Large intestine (tissue), 12 donors: ENCODE measurements at places on chromosomes 1 and 21. TPM values are rescaled to one million over a fixed set of nuclear protein-coding genes. Genes with fewer than 3 reads are reported as not detected.

C4BPA gene
- polyA plus RNA-seq = 0.04 TPM

PIK3R3 gene
- polyA plus RNA-seq = 7.4 TPM

DNA sequence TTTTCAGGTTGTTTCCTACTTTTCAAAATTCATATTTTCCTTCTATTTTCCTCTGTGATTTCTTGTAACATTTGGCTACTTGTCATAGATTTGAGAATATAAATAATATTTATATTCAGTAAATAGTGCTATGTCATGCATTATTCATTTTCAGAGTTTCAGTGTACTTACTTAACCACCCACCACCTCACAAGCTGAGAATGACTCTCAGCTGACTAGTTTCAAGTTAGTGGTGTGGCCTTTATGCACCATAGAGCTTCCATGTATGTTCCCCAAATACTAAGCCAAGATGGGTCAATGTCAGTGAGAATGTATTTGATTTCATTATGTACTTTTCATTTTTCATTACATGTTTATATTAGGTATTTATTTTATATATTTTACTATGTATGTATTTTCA is 56.9 kb upstream of the RGS1 start:
- no peak overlapping the region for H3K4me3 ChIP-seq
- H3K27me3 ChIP-seq = no peaks in the 10 kb centered on the region
- DNase-seq = no peak
- no peak overlapping the region for H3K27ac ChIP-seq

DNA sequence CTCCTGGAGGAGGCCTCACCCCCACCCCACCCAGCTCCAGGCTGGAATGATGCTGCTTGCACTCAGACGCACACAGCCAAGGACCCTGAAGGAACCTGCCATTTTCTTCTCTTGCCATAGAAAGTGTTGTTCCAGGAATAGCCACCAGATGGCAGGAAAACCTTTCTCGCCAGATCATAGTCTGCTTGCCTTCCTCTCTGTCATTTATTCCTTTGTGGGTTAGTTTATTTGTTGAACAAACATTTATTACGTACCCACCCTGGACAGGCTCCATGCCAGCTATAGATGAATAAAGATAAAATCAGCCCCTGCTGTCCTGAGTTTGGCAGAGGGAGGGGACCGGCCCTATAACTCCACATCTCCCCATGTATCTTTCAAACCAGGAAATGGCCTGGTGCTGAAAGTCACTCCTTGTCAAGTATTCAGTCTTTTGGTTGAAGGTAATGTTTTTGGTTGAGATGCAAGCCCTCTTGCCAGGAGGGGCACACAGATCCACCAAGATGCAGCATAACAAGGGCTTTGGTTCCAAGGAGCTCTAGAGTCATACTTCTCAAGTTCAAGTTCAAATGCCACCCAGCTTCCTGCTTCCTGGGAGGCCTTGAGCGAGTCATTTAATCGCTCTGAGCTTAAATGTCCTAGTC is 7.0 kb upstream of the KCNC4 start:
- DNase-seq = peak; percentile 55
- no peaks in the 10 kb centered on the region for H3K4me1 ChIP-seq
- no peaks in the 10 kb centered on the region for H3K36me3 ChIP-seq
- no peak overlapping the region for H3K27ac ChIP-seq
- no peak overlapping the region for H3K4me3 ChIP-seq

DNA sequence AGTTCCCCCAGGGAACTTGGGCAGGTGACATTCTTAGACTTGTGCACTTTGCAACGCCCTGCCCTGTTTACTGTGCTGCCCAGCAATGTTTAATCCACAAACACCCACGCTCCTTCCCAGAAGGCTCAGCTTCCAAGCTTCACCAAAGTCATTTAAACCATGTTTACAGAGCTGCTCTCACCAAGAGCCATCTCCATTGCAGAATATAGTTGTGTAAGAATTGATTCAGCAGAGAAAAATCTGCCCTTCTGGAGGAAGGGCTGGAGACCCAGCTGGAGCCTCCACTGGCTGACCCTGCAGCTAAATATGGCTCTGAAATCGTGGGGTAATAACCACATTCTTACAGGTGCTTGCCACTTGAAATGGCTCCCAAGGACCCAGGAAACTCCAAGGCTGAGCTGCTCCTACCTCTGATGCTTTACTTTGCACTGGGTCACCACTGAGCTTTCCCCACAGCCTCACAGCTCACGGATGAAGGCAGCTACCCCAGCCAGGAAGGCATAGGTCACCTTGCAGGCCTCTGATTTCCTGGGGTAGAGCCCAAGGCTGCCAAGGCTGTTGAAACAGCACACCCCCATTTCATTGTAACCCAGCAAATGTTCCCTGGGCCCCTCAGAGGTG is 8.7 kb downstream of the CAPN2 start:
- peak; percentile 63 for DNase-seq
- peaks cover 39% of the 10 kb centered on the region for H3K4me1 ChIP-seq
- H3K4me3 ChIP-seq = no peak overlapping the region
- H3K27ac ChIP-seq = peak overlapping the region; percentile 77
- peaks cover 43% of the 10 kb centered on the region for H3K36me3 ChIP-seq

GRCh38 chr1:81387446-81387845 is 413.3 kb upstream of the ADGRL2 start:
- H3K27ac ChIP-seq = peak overlapping the region; percentile 66
- DNase-seq = peak; percentile 19
- H3K4me3 ChIP-seq = no peak overlapping the region

DNA sequence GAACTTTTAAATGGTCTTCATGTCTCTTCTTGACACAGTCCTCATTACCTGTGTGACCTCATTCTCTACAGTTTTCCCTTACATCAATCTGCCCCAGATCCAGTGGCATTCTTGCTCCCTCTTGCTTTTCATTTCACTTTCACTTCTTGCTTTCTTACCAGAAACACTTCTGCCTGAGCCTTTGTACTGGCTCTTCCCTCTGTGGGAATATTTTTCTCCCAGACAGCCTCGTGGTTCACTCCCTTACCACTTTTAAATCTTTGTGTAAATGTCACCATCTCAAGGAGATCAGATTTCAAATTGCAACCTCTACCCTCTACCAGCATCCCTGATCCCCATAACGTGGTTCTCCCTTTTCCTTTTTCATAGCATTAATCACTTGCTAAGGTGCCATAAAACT is 73.2 kb downstream of the DISC1 start:
- H3K4me1 ChIP-seq = peaks cover 2% of the 10 kb centered on the region
- H3K27ac ChIP-seq = no peak overlapping the region
- H3K27me3 ChIP-seq = no peaks in the 10 kb centered on the region
- H3K4me3 ChIP-seq = no peak overlapping the region
- H3K36me3 ChIP-seq = peaks cover 4% of the 10 kb centered on the region

GABRD gene
- 0.54 TPM for polyA plus RNA-seq

TMEM200B gene
- polyA plus RNA-seq = 5.9 TPM

GRCh38 chr21:35088319-35088771 is 39.2 kb upstream of the RUNX1 start:
- no peaks in the 10 kb centered on the region for H3K27me3 ChIP-seq
- H3K4me1 ChIP-seq = no peaks in the 10 kb centered on the region
- no peak overlapping the region for H3K27ac ChIP-seq
- no peak for DNase-seq

DNA sequence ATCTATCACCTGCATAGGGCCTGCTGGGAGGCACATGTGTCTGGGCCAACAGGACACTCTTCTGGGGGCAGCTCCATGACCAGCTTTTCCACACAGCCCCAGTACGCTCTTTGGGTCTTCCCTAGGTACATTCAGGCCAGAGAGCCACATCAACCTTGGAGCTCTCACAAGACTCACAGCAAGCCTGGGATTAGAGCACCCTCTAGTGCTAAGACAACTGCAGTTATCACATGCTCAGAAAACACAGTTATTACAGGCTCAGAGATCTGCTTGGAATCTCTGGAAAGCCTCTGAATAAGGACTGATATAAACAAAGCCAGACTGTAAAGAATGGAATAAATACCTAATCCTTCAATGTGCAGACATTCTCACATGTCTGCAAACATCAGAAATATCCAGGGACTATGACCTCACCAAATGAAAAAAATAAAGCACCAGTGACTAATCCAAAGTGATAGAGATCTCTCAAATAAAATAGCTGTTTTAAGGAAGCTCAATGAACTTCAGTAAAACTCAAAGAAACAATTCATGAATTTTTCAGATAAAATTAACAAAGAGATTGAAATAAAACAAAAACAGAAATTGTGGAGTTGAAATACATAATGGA is 563.9 kb upstream of the NR5A2 start:
- no peak overlapping the region for H3K4me3 ChIP-seq
- no peaks in the 10 kb centered on the region for H3K4me1 ChIP-seq
- H3K27me3 ChIP-seq = no peaks in the 10 kb centered on the region

MXRA8 gene
- 346 TPM for polyA plus RNA-seq

DNA sequence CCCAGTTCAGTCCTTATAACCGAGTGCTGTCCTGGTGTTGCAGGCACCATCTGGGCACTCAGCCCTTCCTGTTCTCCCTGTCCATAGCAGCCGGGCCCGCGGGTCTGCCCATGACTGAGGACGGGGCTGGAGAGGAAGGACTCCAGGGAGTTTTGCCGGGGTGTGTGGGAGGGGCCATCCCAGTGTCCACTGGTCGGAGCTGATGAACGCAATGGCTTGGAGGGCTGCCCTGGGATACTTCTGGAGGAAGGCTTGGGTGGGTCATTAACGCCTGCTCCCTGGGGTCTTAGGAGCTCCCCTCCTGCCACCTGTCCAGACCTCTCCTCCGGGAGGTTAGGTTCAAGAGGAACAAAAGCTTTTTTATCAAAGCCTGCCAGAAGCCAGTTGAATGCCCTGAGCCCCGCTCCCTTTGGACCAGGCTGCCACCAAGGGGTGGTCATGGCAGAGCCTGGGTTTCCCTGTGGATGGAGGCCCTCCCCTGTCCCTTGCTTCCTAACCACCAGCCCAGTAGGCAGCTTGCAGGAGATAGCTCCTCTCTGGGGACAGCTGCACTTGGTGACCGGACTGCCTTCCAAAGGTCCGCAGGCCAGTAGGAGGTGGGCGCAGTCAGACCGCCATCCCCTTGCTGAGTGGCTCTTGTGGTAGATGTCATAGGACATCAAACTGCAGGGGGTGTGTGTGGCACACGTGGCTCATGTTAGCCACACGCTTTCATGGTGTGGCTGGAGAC is 61.3 kb downstream of the TRIM11 start:
- no peak for DNase-seq
- peaks cover 5% of the 10 kb centered on the region for H3K4me1 ChIP-seq
- H3K36me3 ChIP-seq = no peaks in the 10 kb centered on the region

- H3K27ac ChIP-seq = no peak overlapping the region
- H3K4me3 ChIP-seq = no peak overlapping the region
- no peak for DNase-seq
Observed at GRCh38 chr1:103146166-103146565, 37.8 kb upstream of the COL11A1 start.
